Suprapubic skin (tissue), 4 donors: ENCODE measurements at places on chromosomes 5 and 9.

DNA sequence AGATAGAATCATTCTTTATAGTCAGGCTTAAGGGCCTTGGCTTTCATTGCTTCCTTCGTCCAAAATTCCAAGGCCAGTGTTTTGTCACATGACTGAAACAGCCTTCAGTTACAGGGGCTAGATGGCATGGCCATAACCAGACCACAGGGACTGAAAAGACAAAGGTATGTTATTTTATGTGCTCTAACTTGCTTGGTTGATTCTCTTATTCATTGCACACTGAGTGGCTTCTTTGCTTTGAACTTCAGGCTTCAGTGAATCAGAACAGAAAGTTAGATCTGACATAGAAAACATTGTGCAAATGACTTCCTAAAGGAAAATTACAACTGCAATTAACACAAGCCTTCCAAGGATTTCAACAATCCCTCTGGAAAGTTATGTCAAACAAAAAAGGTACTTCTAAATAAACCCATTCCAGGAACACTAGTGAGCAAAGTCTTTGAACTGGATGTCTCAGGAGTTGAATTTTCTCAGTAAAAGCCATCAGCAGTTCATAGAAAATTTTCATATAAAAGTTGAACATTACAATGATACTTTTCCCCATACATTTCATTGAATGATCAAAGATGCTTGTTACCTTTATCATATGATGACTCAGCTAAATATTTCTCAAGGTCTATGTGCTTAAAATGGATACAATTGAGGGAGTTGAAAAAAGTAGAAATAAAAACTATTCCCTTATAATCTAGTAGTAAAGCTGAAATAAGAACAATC lies 355.3 kb downstream of the TMEM232 start:
- no peaks in the 10 kb centered on the region for H3K27me3 ChIP-seq
- no peak for DNase-seq
- H3K4me3 ChIP-seq, result no peak overlapping the region
- peaks cover under 1% of the 10 kb centered on the region for H3K4me1 ChIP-seq
- H3K27ac ChIP-seq, result no peak overlapping the region

- no peaks in the 10 kb centered on the region for H3K27me3 ChIP-seq
- DNase-seq, result no peak
- H3K4me1 ChIP-seq, result peaks cover 3% of the 10 kb centered on the region
- H3K27ac ChIP-seq, result no peak overlapping the region
- H3K4me3 ChIP-seq, result no peak overlapping the region
These were observed 45.9 kb upstream of the FST start for GRCh38 chr5:53434541-53434940.

DNA sequence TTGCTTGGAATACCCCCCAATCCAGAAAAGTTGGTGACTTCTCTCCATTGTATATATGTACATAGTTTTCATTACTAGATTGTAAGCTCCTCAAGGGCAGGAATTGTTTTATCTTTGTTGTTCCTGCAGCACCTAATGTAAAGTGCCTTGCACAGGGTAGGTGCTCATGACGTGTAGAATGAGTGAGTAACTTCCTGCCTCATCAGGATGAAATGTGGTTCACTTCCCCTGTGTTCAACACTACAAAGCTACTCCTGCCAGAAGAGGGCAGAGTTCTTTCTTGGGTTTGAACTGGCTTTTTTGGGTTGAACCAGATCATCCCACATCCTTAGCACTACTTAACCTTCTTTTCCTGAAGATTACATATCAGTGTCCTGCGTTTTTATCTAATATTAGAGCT lies 23.9 kb downstream of the GTF3C4 start:
- no peaks in the 10 kb centered on the region for H3K4me1 ChIP-seq
- no peaks in the 10 kb centered on the region for H3K27me3 ChIP-seq
- H3K4me3 ChIP-seq, result no peak overlapping the region

GRCh38 chr5:36152324-36153297 lies 700 bp downstream of the SKP2 start:
- no peaks in the 10 kb centered on the region for H3K27me3 ChIP-seq
- no peak overlapping the region for H3K27ac ChIP-seq
- DNase-seq, result no peak
- H3K4me3 ChIP-seq, result peak overlapping the region; percentile 96
- H3K4me1 ChIP-seq, result peaks cover 42% of the 10 kb centered on the region

- H3K4me1 ChIP-seq, result no peaks in the 10 kb centered on the region
- no peak overlapping the region for H3K27ac ChIP-seq
- H3K36me3 ChIP-seq, result peaks cover 64% of the 10 kb centered on the region
- no peak for DNase-seq
- no peaks in the 10 kb centered on the region for H3K27me3 ChIP-seq
- no peak overlapping the region for H3K4me3 ChIP-seq
These were observed 31.0 kb downstream of the MARCHF6 start for GRCh38 chr5:10384483-10384882.

- H3K4me3 ChIP-seq, result no peak overlapping the region
- H3K27me3 ChIP-seq, result no peaks in the 10 kb centered on the region
- H3K27ac ChIP-seq, result peak overlapping the region; percentile 19
- no peak for DNase-seq
- H3K4me1 ChIP-seq, result peaks cover 37% of the 10 kb centered on the region
- H3K36me3 ChIP-seq, result no peaks in the 10 kb centered on the region
These were observed 42.5 kb downstream of the ITGA2 start for GRCh38 chr5:53031695-53032096.

DNA sequence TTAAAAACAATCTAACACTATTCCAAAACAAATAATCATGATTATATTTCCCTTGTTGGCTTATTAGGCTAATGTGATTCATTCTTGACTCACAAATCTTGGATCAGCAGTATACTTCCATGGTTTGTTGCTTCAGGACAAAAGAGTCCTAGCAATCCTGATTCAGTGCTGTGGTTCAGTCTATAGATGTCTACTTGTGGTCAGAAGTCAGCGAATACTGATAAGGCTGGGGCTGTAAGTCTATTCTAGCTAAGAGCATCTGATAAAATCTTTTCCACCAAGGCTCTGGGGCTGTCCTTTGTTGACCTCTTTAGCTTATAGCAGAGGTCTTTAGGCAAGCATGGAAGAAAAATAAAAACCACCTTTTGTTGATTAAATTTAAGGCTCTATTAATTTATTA lies 4.4 kb upstream of the SMIM3 start:
- H3K27me3 ChIP-seq, result no peaks in the 10 kb centered on the region
- H3K27ac ChIP-seq, result no peak overlapping the region
- no peaks in the 10 kb centered on the region for H3K36me3 ChIP-seq
- no peaks in the 10 kb centered on the region for H3K4me1 ChIP-seq
- H3K4me3 ChIP-seq, result no peak overlapping the region

DNA sequence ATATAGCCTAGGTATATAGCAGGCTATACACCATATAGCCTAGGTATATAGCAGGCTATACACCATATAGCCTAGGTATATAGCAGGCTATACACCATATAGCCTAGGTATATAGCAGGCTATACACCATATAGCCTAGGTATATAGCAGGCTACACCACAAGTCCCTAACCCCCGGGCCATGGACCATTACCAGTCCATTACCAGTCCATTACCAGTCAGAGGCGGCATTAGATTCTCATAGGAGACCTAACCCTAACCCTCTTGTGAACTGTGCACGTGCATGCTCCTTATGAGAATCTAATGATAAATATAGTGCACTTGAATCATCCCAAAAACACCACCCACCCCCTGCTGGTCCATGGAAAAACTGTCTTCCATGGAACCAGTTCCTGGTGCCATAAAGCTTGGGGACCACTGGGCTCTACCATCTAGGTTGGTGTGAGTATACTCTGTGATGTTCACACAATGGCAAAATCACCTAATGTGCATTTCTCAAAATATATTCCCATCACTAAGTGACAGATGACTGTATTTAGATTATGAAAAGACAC lies 4.7 kb downstream of the PLIN2 start:
- H3K4me3 ChIP-seq, result no peak overlapping the region
- peaks cover 59% of the 10 kb centered on the region for H3K36me3 ChIP-seq
- DNase-seq, result peak; percentile 28

- H3K27me3 ChIP-seq, result no peaks in the 10 kb centered on the region
- H3K4me1 ChIP-seq, result no peaks in the 10 kb centered on the region
- no peak for DNase-seq
- no peaks in the 10 kb centered on the region for H3K36me3 ChIP-seq
These were observed 78.9 kb downstream of the SEMA4D start for GRCh38 chr9:89418882-89419640.

DNA sequence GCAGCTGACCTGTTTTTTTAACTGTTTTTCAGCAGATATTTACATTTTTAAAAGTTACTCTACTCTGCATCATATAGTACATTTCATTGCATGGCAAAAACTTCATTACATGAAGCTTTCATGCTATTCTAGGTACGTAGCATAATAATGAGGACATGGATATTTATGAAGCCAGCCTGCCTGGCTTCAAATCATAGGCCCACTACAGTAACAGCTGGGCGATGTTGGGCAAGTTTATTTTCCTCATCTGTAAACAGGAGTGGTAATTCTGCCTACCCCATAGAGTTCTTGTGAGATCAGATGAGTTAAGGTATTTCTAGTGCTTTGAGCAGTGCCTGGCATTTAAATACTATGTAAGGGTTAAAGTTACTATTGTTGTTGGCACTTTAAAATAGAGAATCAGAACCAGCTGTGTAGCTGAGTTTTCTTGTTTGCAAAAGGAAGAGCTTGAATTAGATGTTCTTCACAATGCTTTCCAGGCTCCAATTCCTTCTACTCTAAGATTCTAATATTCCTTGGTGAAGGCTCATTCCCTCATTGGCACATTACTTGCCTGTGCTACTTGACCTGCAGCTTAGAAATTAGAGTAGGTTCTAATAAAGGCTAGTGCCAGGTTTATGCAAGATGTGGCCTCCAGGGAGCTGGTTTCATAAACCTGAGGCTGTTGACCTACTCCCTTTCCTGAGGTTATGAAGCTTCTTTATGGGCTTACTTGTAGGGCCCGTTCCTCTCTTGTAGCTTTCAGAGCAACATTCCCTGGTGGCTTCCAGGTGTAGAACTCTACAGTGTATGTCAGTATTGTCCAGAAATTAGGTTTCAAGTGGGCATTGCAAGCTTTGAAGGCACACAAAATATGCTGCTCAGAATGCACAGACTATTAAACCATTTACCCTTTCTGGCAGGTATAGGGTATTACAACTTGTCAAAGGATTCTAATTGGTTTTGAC lies 14.5 kb downstream of the ANP32B start:
- no peak overlapping the region for H3K27ac ChIP-seq
- peaks cover 48% of the 10 kb centered on the region for H3K36me3 ChIP-seq
- peaks cover 18% of the 10 kb centered on the region for H3K4me1 ChIP-seq
- H3K27me3 ChIP-seq, result no peaks in the 10 kb centered on the region
- no peak overlapping the region for H3K4me3 ChIP-seq

DNA sequence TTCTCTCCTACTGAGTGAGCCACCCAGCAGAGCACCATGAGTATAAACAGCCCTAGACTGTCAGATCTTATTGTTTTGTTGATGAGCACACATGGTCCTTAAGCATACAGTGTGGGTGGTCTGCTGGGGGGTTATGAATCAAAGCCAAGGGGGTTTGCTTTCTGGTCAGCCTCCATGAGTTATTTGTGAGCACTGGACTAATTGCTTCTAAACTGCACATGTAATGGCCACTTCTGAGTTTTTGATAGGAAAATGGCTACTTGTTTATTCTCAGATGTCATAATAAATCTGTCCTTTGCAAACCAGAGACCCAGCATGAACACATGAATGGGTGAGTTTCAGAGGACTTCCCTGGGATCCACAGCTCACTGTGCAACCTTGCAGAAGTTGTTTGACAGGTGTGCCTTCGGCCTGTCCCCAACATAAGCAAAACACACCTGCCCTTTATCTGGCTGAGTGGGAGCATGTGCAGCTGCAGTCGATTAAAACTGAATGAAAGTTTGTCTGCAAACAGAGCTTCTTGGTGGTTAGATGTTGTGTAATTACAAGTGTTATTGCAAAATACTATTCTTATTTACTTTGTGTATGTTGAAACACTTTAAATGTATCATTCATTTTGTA lies 35.9 kb downstream of the MAMDC2 start:
- DNase-seq, result no peak
- no peaks in the 10 kb centered on the region for H3K27me3 ChIP-seq
- peaks cover 28% of the 10 kb centered on the region for H3K4me1 ChIP-seq
- H3K27ac ChIP-seq, result peak overlapping the region; percentile 57
- H3K36me3 ChIP-seq, result no peaks in the 10 kb centered on the region

DNA sequence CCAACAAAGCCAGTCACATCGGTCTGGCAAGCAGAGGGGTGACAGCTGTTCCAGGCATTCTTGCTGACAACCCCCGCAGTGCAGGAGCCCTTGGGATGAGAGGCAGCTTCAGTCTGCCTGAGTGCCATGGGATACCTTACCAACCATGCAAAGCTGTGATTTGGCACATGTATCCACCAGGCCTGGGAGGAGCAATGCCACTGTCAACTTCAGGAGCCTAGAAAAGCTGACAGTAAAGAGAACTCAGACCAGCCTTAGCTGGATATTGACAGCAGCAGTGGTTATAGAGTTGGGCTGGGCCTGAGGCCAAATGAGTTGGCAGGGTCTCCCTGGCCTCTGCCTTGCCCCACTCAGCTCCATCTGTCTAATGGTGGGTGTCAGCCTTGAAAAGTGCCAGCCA lies 10.1 kb upstream of the PLPPR1 start:
- DNase-seq, result no peak
- H3K4me3 ChIP-seq, result no peak overlapping the region
- no peak overlapping the region for H3K27ac ChIP-seq
- H3K36me3 ChIP-seq, result no peaks in the 10 kb centered on the region
- no peaks in the 10 kb centered on the region for H3K4me1 ChIP-seq

DNA sequence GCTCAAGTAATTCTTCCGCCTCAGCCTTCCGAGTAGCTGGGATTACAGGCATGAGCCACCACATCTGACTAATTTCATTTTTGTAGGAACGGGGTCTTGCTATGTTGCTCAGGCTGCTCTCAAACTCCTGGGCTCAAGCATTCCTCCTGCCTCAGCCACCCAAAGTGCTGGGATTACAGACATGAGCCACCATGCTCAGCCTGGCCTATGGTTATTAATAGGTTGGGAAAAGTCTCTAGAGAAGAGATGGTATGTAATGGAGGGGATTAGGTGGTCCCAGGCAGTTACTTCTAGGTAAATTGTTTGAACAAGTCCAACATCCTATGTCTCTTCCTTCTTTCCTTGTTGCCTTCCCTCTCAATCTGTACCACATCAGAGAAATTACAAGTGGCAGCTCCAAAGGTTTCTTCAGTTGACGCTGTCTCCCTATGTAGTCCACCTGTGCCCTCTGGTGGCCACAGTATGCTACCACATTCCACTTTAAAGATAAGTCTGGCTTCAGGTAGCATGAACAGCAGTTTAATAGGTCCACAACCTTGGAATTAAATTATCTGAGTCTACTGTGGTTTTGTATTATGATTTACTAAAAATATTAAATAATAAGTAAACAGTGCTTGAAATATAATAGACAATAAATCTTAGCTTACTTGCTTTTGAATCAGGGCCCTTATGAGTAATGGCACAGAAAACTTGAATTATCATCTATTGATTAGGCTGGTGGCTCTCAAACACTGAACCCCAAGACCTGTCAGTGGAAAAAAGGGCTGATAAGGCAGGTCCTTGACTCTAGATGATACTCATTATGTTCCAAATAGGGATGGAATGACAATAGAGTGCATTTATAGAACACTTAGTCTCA lies 9.7 kb downstream of the TIGD6 start:
- no peak for DNase-seq
- no peaks in the 10 kb centered on the region for H3K27me3 ChIP-seq
- H3K27ac ChIP-seq, result no peak overlapping the region

GRCh38 chr5:25481463-25481862 lies 836.7 kb upstream of the CDH10 start:
- no peak overlapping the region for H3K4me3 ChIP-seq
- H3K36me3 ChIP-seq, result no peaks in the 10 kb centered on the region
- DNase-seq, result no peak
- H3K27me3 ChIP-seq, result no peaks in the 10 kb centered on the region
